Fibroblast of skin of right quadriceps (primary cell): ENCODE measurements at places on chromosomes 3 and 15.

DNA sequence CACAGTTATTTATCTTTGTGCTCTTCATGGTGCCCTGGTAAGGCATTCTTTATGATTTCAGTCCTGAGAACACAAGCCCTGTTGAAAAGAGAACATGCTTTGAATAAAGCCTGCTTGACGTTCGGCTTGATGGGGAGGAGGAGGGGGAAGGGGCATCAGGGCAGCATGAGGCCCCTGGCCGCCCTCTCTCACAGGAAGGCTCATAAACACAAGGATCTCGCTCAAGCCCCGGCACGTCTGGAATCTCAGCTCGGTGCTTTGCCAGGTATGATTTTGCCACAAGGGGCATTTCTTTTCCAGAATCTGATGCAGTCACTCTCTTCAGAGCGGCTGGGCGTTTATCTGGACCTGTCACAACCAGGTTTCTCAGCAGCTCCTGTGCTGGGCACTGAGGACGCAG lies 129.4 kb downstream of the DNAJB8 start:
- no peak for DNase-seq

- peak; percentile 82 for DNase-seq
Measured at GRCh38 chr3:126261037-126261436, 80.7 kb upstream of the ALDH1L1 start.

DNA sequence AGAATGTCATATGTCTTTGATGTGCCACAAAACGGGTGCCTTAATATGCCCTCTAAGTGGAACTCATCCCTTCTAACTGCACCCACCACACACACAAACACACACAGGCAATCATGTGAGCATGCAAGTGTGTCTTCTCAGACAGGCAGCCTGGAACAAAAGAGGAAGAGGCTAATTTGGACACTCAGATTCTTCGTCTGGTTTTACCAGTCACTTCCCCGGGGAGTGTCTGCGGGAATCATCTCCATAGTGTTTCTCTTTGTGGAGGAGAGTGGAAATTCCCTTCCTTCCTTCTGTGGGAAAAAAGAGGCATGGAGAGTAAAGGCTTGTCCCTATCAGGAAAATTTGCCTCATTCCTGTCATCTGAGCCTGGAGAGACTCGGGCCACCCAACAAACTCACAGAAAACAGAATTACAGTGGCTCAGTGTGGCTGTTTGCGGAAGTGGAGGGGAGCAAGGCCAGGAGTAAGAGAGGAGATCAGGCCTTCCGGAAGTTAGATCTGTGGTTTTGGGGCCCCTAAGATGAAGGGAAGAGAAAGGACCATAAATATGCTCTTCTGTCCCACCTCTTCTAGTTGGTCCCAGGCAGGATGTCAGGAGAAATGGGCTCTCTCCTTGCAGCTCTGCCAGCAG lies 212.6 kb upstream of the SEMA6D start:
- DNase-seq, result no peak

DNA sequence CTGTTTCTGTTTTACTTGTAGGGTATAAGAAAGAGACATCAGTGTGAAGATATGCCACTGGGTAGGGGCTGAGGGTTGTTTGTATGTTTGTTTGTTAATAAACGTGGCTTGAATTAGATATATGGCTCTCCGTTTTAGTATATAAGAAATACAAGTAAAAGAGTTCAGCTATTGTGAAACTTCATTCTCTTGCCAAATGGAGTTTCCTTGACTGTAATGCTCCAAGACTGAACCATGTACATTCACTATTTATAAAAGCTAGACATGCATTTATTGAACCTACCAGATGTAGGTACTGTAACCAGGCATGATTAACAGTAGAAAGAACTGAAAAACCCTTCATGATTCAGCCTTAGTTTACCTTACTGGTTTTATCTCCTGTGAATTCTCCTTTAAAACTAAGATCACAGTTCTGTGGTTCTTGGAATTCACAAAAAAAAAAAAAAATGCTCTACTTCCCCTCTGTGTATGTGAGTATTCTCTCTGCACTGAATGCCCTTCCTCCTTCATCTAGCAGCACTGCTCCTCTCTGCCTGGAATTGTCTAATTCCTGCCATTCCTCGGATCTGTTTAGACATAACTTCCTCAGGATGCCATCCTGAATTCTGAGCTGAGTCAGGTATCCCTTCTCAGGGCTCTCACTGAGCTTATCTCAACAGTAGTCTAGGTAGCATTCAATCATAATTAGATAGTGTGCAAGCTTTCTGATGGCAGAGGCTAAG lies 504.4 kb downstream of the FHIT start:
- DNase-seq, result peak; percentile 51

DNA sequence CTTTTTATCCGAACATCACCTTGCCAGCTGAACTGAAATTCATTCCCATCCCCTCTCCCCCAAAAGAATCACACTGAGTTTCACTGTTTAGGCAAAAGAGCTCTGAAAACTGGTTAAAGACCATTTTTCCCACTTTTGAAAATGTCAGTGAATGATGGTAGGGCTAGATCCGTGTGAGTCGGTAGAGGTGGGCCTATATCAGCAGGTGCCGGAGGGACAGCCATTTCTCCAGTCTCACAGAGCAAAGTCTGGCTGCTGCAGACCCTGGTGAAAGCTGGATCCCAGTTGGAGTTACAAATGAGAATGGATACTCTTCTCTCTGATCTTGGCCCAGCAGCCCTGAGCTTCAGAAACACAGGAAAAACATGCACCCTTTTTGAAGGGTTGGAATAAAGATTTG lies 10.9 kb downstream of the ENTPD3 start:
- no peak for DNase-seq

GRCh38 chr3:195227871-195228270 lies 43.1 kb downstream of the XXYLT1 start:
- DNase-seq, result no peak

GRCh38 chr3:195093731-195094130 lies 177.2 kb downstream of the XXYLT1 start:
- no peak for DNase-seq

GRCh38 chr15:73948396-73948795 lies 22.1 kb downstream of the LOXL1 start:
- no peak for DNase-seq

DNA sequence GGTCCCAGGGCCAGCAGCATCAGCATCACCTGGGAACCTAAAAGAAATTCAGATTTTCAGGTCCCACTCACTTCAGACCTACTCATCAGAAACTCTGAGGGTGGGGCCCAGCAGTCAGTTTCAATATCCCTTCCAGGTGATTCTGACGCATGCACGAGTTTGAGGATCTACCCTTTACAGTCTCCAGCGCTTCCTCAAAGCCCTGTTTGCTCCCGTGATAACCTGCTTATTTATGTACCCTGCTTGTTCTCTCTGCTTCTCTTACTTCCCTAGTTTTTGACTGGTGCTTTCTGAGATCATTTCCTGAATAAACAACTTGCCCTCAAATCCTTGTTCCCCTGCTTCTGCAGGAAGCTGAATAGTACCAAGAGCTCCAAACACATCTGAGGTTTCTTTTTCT lies 245.3 kb downstream of the ZNF621 start:
- no peak for DNase-seq

- no peak for DNase-seq
Measured at GRCh38 chr15:95409211-95409610, 921.3 kb upstream of the NR2F2 start.

- DNase-seq, result no peak
Measured at GRCh38 chr3:184816614-184817013, 4.6 kb downstream of the VPS8 start.

DNA sequence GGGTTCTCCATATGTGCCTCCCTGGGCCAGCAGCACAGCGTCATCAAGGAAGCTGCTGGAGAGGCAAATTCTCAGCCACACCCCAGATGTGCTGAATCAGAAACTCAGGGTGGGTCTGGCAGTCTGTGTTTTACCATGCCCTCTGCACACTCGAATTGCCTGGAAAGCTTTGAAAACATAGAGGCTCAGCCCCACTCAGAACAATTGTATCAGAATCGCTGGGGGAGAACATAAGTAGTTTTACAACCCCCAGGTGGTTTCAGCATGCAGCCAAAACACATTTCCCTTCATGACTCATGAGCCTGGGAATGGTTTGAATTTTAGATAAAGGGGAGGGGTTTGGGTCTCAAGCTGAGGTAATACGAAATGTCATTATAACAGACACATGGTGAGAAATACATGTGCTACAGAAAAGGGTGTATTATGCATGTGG lies 9.6 kb downstream of the TGM4 start:
- peak; percentile 98 for DNase-seq

GRCh38 chr3:153897025-153897723 lies 224.0 kb upstream of the ARHGEF26 start:
- DNase-seq, result no peak

DNA sequence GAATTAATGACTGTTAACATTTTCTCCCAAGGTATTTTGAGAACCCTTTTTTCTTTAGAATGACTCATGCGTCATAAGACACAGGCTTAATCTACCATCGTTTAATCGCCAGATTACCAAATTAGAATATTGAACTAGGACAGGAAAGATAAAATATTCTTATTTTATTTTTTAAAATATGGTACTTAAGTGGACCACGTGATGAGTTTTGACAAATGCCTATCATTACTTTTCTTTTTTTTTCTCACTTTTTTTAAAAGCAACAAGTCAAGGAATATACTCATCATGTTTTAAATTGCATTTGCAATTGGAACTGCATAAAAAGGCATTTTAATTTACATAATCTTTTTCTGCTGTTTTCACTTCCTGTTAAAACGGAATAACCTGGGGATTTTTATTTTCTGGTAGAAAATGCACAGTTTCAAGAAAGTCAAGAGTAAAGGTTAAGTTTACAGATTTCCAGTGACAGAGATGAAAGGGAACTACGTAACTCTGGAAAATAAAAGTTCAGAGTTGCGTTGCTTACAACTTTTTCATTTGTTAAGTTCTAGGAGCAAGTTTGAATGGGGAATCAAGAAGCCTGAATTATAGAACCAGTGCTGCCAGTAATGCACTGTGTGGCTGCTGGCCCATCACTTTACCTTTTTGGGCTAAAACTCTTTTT lies 23.6 kb downstream of the SIAH2 start:
- DNase-seq, result no peak

GRCh38 chr3:112671930-112672715 lies 31.2 kb upstream of the CCDC80 start:
- peak; percentile 99 for DNase-seq

GRCh38 chr15:52162260-52162659 lies 28.9 kb downstream of the GNB5 start:
- peak; percentile 8 for DNase-seq

- no peak for DNase-seq
Measured at GRCh38 chr3:50256978-50257890, 11.7 kb upstream of the SEMA3B start.

DNA sequence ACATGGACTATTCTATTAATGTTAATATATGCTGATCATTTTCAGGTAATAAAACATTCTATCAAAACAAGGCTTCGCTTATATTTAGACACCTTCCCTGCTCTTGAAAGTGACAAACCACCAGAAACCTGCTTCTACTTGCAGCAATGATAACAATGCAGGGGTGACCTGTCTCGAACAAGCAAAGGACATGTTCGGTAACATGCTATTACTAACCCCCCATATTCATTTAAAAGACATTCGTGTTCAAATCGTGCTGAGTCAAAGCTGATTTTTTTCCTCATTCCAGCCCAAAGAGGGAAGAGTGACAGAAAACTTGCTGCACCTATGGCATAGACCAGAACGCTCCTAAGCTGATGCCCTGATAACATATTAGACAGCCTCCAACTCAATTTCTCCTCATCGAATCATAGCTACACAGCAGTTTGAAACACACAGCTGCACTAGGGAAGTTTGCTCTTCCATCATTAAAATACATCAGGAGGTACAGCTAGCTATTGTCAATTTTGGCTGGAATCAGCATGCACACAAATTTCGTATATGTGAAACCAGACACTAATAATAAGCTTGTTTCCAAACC lies 341.5 kb downstream of the FOXP1 start:
- DNase-seq, result no peak

DNA sequence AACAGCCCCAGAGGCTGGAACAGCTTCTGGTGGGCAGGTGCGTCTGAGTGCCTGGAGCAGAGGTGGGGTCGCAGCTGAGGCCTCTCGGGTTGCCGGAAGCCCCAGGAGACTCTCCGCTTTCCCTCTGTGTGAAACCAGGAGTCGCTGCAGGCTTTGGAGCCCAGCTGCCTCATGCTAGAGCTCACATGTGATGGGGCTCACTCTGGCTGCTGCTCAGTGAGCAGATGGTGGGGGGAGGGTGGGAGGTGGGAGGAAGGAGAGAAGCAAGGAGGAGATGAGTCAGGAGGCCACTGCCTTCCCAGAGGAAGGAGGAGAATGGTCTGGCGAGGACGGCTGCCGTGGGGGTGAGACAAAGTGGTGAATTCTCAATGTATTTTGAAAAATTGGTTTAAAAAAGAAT lies 290.1 kb upstream of the CHRNA7 start:
- peak; percentile 64 for DNase-seq

- no peak for DNase-seq
Measured at GRCh38 chr3:53863145-53863544, 16.8 kb downstream of the IL17RB start.

GRCh38 chr3:107346564-107346963 lies 30.7 kb upstream of the CCDC54 start:
- DNase-seq, result no peak
